Activated CD4-positive, alpha-beta memory T cell treated with anti-CD3 and anti-CD28 coated beads, Interleukin-2, amount 10 ng/mL, durations not matched to agents 7 days and 5 days (primary cell): ENCODE measurements at places on chromosomes 12 and 14. TPM values are rescaled to one million over a fixed set of nuclear protein-coding genes. Genes with fewer than 3 reads are reported as not detected.

DNA sequence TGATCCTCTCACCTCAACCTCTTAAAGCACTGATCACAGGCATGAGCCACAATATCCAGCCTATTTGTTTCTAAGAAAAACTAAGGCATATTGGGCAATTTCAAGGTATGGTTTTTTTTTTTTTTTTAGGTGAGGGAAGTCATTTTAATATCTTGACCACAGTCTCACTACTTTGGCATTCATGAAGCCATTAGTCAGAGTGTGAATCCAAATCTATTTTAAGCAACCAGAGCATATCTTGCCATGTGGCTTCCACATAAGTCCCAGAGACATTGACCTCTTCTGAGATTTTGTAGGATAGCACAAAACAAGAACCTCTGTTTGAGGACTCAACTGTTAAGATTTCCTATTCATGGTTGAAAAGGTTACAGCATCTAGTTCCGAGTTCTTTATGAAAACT, 130.3 kb upstream of the RBM19 start:
- DNase-seq: no peak

The P2RX2 gene
- total RNA-seq: not detected

GRCh38 chr12:121575952-121576625, 4.7 kb downstream of the KDM2B start:
- DNase-seq: no peak

DNA sequence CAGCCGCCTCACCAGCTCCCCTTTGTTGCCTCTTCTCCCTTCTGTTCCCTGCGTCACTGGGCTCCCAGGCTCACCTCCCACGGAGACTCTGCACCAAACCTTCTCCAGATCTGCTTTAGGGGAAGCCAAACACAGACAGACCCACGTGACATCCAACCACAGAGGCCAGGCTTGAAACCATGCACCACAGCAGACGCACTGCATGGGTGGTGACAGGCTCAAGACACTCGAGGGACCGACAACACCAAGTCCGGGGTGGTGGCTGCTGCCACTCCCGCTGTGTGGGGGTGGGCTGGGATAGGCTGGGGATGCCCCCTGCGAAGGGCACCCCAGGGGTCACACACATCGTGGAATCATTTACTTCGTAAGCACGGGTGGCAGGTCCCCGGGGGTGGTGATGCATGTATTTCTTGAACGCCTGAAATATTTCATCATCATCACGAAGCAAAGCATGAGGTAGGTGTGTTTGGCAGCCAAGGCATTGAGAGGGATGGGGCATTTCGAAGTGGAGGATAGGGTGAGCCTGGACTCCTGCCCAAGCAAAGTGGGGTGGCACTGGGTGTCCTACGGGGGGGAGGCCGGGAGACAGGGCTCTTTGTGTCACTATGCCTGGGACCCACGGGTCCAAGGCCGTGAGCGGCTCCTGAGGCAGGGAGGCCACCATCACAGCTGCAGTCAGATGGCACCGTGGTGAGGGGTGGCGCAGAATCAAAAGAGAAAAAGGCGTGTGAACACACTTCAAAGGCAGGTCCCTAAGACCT, 66.8 kb upstream of the RFLNA start:
- no peak for DNase-seq

The SLC6A12 gene
- not detected for total RNA-seq

DNA sequence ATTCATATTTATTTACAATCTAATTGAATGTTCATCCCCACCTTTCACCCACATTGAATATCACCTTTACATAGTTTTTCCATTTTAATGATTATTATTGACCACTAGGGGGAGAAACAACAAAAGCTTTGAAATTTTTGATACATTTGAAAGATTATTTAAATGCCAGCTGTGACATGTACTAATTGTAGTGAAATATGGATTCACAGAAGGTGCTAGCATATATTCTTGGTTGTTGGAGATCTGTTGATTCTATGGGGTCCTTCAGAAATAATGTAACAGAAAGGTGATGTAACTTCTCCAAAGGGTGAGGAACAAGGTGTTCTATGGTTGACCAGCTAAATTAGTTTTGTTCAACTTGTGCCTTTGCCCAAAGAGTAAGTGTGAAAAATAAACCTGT, 22.4 kb upstream of the GPR33 start:
- no peak for DNase-seq

GRCh38 chr12:92879698-92880322, 49.3 kb downstream of the EEA1 start:
- DNase-seq: no peak

GRCh38 chr12:75814851-75815754, 216.5 kb downstream of the PHLDA1 start:
- no peak for DNase-seq

- DNase-seq: no peak
Measured at GRCh38 chr12:75539889-75540288, 28.5 kb upstream of the KRR1 start.

DNA sequence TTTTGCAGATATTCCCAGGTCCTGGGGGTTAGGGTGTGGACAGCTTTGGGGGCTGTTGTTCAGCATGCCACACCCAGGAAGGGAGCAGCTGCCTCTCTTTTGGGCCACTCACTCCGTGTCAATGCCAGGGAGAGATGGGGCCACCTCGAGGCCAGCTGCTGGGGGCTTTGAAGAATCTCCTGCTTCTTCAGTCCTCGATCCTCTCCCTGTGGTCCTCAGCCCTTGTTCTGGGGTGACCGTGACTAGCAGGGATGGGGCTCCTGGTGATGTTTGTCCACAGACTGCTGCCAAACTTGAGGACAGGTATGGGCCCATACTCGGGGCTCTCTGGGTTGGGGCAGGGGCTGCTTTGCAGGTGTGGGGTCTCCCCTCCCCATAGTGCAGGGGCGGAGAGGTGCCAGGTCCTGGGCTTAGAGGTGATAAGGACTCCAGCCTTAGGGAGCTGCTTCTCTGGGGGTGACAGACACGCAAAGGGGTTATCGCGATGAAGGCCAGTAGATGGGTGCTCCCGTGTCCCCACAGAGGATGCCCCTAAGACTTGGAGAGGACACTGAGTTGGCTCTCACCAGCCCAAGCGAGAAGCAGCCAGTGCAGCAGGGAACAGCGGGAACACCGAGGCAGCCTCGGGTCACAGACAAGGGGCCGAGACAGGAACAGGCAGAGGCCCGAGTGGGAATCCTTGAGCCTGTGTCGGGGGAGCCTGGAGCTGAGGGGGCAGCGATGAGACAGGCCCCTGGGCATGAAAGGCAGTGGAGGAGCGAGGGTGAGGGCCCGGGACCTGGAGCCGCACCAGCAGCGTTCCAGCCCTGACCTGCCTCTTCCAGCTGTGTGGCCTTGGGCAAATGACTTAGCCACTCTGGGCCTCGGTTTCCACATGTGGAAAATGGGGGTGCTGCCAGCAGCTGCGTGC, 11.1 kb downstream of the RFLNA start:
- no peak for DNase-seq
